ENCODE measurements at places on chromosomes 7 and 10. TPM values are rescaled to one million over a fixed set of nuclear protein-coding genes. Genes with fewer than 3 reads are reported as not detected.

Gene AGBL3
- total RNA-seq: 0.83 TPM

Gene SEMA3D
- total RNA-seq: 2.6 TPM

Gene FAM25C
- total RNA-seq: not detected

Gene MTURN
- 18.9 TPM for total RNA-seq

Gene SMKR1
- not detected for total RNA-seq

Gene ZNF735
- not detected for total RNA-seq

Gene RAB19
- not detected for total RNA-seq

Gene ZNF117
- 6.5 TPM for total RNA-seq

Gene AGR2
- not detected for total RNA-seq

Gene GNG11
- total RNA-seq: 18.7 TPM

Gene VPS37D
- total RNA-seq: 6.4 TPM

Gene ZNF239
- 5.5 TPM for total RNA-seq

Gene OPALIN
- total RNA-seq: not detected

Gene ANKRD30A
- not detected for total RNA-seq

Gene MBL2
- total RNA-seq: not detected

Gene SEMA4G
- total RNA-seq: 2.3 TPM

Gene ACSM6
- total RNA-seq: not detected

Gene ASB4
- not detected for total RNA-seq

Gene ASZ1
- not detected for total RNA-seq

Gene MYO3A
- total RNA-seq: not detected

Gene NPSR1
- total RNA-seq: not detected

Gene NRP1
- 370 TPM for total RNA-seq

Gene CELF2
- 21.1 TPM for total RNA-seq

Gene LBX1
- not detected for total RNA-seq

Gene FAM131B
- total RNA-seq: 3.9 TPM

Gene CD36
- total RNA-seq: 2.5 TPM

Gene SLC16A12
- under 0.01 TPM for total RNA-seq

Gene MUC3A
- not detected for total RNA-seq

Gene AP1S1
- total RNA-seq: 199 TPM

Gene KCNMA1
- total RNA-seq: 44.8 TPM

Gene PRKRIP1
- 16.7 TPM for total RNA-seq

Gene CAV2
- total RNA-seq: 79.1 TPM

Gene CRHR2
- total RNA-seq: not detected
